ENCODE measurements at places on chromosomes 2 and 18.

DNA sequence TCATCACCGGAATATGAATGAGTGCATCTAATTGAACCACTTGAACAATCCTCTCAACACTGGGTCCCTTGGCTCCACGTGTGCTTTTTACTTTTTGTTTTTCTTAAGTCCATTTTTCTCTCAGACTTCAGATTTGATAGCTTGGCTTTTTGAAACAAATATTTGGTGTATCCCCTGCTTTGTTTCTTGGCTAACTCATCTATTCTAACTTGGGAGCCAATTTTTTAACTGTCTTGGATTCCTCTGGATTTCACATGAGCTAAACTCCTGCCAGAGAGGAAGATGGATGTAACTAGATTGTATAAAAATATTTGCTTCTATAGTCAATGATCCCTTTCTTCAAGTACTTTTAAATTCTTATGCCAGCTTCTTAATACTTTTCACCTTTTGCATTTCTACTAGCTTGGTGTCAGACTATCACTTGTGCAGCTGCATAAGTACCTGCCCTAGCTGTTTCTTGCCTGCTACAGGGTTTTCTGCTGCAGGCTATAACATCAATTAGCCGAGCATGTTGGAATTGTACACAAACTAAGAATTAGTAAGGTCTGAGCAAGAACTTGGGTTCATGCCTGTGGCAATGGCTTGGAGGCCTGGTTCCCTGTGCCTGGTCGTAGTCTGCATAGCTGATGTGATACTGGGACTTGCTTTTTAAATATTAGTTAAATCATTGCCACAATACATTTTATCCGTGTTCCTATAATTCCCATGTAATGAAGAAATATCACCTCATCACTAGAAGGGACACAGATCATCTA is 281.5 kb downstream of the EN1 start:
- DNase-seq = no peak
- H3K4me3 ChIP-seq = no peak overlapping the region
- H3K4me1 ChIP-seq = no peaks in the 10 kb centered on the region

GRCh38 chr2:48991415-48992131 is 162.7 kb downstream of the FSHR start:
- no peak overlapping the region for H3K4me3 ChIP-seq
- H3K36me3 ChIP-seq = no peaks in the 10 kb centered on the region
- no peak for DNase-seq
- H3K27me3 ChIP-seq = no peaks in the 10 kb centered on the region
- H3K4me1 ChIP-seq = no peaks in the 10 kb centered on the region
- H3K27ac ChIP-seq = no peak overlapping the region

DNA sequence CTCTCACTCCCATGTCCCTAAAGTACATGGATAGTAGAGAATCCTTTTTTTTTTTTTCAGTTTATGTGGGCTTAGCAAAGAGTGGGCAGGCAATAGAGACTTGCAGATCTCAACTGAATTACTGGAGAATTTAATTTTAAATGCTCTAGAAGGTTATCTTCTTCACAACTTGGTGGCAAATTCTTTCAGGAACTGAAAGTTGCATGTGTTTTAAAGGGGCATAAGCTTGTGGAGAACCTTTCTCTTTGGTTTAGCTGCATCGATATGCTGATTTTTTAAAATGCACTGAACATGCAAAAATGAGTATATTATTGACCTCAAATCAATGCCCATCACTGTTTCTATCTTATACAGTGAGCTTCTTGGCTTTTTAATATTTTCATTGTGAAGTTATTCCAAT is 24.9 kb upstream of the GALNT3 start:
- no peaks in the 10 kb centered on the region for H3K36me3 ChIP-seq
- H3K4me1 ChIP-seq = no peaks in the 10 kb centered on the region
- DNase-seq = no peak
- no peak overlapping the region for H3K4me3 ChIP-seq

DNA sequence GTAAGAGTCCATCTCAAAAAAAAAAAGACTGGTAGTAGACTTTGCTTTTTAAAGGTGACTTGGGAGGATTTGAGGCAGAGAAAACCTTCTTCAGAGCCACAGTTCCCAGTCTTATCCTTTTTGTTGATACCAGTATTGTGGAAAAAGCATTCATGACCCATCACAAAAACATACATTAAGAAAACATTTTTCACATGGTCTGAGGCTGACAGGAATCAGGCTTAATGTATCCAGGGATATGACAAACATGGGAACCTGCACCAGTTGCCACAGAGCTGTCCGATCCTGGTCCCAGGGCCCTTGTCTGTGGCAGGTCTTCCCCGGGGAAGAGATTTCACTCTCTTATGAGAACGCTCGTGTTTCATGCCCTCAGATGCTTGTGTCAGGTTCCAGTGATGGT is 21.8 kb downstream of the SPTBN1 start:
- peaks cover 5% of the 10 kb centered on the region for H3K4me1 ChIP-seq
- H3K36me3 ChIP-seq = no peaks in the 10 kb centered on the region
- H3K27ac ChIP-seq = no peak overlapping the region
- no peaks in the 10 kb centered on the region for H3K27me3 ChIP-seq
- no peak overlapping the region for H3K4me3 ChIP-seq
- no peak for DNase-seq

GRCh38 chr2:172943539-172943938 is 132.1 kb upstream of the MAP3K20 start:
- no peaks in the 10 kb centered on the region for H3K36me3 ChIP-seq
- H3K27ac ChIP-seq = no peak overlapping the region
- H3K27me3 ChIP-seq = no peaks in the 10 kb centered on the region
- no peak overlapping the region for H3K4me3 ChIP-seq

DNA sequence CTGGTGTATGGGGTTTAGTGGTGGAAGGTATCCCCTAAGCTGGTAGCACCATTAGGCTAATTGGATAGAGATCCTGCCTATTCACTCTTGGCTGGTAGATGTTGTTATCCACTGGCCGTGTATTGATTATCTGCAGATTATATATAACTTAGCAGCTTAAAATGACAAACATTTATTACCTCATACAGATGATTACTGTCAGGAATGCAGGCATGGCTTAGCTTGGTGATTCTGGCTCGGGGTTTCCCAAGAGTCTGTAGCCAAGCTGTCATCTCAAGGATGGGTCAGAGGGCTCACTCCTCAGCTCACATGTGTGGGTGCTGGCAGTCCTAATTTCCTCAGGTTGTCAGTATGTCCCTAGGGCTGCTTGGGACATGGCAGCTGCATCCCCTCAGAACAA is 465.8 kb downstream of the PARD3B start:
- H3K36me3 ChIP-seq = no peaks in the 10 kb centered on the region
- H3K4me3 ChIP-seq = no peak overlapping the region
- no peak overlapping the region for H3K27ac ChIP-seq

DNA sequence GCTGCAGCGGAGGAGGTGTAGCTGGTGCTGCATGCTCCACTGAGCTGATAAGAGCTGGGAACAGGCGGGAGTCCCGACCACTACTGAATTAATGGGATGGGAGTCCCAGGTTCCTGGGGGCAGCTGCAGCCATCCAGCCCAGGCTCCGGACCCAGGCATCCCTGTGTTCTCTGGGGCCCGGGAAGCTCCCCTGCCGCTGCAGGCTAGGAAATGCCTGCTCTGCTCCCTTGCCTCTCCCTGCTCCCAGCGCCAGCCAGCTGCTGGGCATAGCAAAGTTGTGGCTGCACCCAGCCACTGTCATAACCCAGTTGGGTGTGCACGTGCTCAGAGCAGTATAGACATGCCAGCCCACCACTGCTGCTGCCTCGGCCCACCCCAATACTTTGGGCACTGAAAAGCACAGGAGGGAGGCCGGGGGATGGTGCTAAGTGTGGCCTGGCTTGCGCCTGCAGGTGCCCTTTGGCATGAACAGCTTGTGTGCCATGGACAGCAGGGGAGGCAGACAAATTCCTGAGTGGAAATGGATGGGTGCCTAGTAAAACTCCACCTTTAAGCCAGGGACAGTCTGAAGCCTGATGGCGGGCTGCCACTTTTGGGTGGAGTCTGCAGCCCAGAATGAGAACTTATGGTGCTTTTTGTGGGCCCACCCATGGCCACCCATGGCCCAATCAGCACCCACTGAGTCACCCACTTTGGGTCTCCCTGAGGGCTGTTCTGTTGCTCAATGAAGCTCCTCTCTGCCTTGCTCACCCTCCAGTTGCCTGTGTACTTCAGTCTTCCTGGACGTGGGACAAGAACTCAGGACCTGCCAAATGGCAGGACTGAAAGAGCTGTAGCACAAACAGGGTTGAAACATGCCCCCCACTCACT is 219.3 kb upstream of the TMEFF2 start:
- no peaks in the 10 kb centered on the region for H3K27me3 ChIP-seq
- DNase-seq = no peak
- no peaks in the 10 kb centered on the region for H3K4me1 ChIP-seq
- no peak overlapping the region for H3K27ac ChIP-seq

GRCh38 chr2:120398051-120398995 is 52.4 kb downstream of the INHBB start:
- DNase-seq = no peak
- H3K27ac ChIP-seq = no peak overlapping the region
- H3K36me3 ChIP-seq = no peaks in the 10 kb centered on the region
- H3K4me3 ChIP-seq = no peak overlapping the region

- no peak overlapping the region for H3K27ac ChIP-seq
- no peaks in the 10 kb centered on the region for H3K36me3 ChIP-seq
- no peaks in the 10 kb centered on the region for H3K27me3 ChIP-seq
- H3K4me3 ChIP-seq = peak overlapping the region; percentile 86
- H3K4me1 ChIP-seq = peaks cover 5% of the 10 kb centered on the region
- no peak for DNase-seq
Observed at GRCh38 chr2:191020742-191021381, 6.9 kb upstream of the STAT1 start.

DNA sequence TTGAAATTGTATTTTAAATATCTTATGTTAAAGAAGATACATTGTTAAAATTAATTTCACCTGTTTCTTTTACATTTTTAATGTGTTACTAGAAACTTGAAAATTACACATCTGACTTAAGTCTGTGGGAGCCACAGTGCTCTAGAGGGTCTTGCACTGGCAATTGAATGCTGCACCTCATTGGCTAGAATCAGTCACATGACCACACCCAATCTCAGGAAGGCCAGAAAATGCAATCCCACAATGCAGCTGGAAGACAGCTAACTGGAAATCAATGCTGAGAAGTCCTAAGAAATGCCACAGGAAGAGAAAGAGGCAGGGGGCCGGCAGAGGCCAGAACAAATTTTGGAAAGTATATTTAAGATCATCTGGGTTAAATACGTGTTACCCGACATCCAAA is 189.2 kb upstream of the POU3F3 start:
- DNase-seq = no peak
- peaks cover 2% of the 10 kb centered on the region for H3K4me1 ChIP-seq
- no peaks in the 10 kb centered on the region for H3K36me3 ChIP-seq
- no peak overlapping the region for H3K4me3 ChIP-seq
- H3K27me3 ChIP-seq = no peaks in the 10 kb centered on the region

GRCh38 chr2:218679119-218679518 is 7.2 kb downstream of the STK36 start:
- no peak for DNase-seq
- H3K36me3 ChIP-seq = peaks cover 74% of the 10 kb centered on the region
- H3K4me3 ChIP-seq = no peak overlapping the region
- H3K27me3 ChIP-seq = no peaks in the 10 kb centered on the region
- no peaks in the 10 kb centered on the region for H3K4me1 ChIP-seq

GRCh38 chr2:54830546-54830945 is 107.1 kb downstream of the EML6 start:
- no peaks in the 10 kb centered on the region for H3K36me3 ChIP-seq
- H3K27me3 ChIP-seq = no peaks in the 10 kb centered on the region
- H3K4me1 ChIP-seq = no peaks in the 10 kb centered on the region
- no peak overlapping the region for H3K27ac ChIP-seq
- H3K4me3 ChIP-seq = no peak overlapping the region

DNA sequence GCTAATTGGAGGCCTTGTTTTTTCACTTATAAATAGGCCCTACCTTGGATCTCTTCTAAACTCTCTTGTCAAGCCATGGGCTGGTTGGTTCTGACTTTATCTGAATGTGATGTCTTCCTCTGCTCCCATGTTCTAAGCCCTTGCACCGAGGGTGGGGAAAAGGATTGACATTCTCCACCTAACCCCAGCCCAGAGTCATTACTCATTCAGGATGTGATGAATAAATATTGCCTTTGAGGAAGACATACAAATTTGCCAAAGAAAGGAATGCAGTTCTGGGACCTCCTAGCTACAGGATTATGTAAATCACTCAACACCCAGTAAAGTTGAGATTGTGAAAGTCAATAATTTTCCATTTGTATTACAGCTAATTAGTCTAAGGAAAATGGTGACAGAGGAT is 142.1 kb upstream of the LYPD6 start:
- H3K4me3 ChIP-seq = no peak overlapping the region
- H3K36me3 ChIP-seq = no peaks in the 10 kb centered on the region
- DNase-seq = no peak
- H3K27me3 ChIP-seq = no peaks in the 10 kb centered on the region
- H3K27ac ChIP-seq = no peak overlapping the region
- no peaks in the 10 kb centered on the region for H3K4me1 ChIP-seq

DNA sequence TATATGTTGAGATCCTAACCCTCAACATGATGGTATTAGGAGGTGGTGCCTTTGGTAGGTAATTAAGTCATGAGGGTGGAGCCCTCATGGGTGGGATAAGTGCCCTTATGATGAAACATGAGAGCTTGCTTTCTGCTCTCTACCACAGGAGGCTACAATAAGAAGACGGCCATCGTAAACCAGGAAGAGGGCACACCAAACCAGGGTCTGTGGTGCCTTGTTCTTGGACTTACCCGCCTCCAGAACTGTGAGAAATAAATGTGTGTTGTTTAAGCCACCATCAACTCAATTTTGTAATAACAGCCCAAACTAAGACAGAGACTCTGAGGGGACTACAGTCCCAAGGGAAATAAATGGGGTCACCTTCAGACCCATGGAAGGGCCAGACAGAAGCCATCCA is 52.3 kb downstream of the IRS1 start:
- H3K36me3 ChIP-seq = peaks cover 6% of the 10 kb centered on the region
- no peaks in the 10 kb centered on the region for H3K27me3 ChIP-seq
- H3K4me3 ChIP-seq = no peak overlapping the region
- no peak for DNase-seq

DNA sequence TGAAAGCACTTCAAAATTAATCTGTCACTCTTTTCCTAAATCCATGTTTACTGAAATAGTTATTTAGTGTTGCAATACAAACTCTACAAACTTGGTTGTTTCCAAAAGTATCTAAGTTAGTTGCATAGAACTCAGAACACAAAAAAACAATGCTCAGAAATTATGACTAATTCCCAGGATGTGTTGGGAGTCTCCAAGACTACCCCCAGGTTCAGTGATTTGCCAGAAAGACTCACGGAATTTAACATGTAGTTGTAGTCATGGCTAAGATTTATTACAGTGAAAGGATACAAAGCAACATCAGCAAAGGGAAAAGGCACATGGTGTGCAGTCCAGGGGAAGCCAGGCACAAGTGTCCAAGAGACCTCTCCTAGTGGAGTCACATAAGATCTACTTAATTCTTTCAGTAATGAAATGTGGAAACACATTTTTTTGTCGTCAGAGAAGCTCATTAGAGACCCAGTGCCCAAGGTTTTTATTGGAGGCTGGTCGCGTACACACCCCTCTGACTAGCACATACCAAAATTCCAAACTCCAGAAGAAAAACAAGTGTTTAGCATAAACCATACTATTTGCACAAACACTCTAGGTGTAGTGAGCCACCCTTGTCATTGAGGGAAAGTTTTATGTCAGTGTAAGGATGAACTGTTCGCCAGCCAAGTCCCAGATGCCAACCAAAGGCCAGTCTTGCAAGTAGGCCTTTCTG is 43.3 kb upstream of the CYP20A1 start:
- H3K4me1 ChIP-seq = no peaks in the 10 kb centered on the region
- H3K4me3 ChIP-seq = no peak overlapping the region
- no peaks in the 10 kb centered on the region for H3K27me3 ChIP-seq
- DNase-seq = no peak
- H3K27ac ChIP-seq = no peak overlapping the region
